ENCODE measurements at places on chromosomes 6 and 20. TPM values are rescaled to one million over a fixed set of nuclear protein-coding genes. Genes with fewer than 3 reads are reported as not detected.

GRCh38 chr20:34522969-34523871 is 7.0 kb downstream of the DYNLRB1 start:
- DNase-seq: peak; percentile 83

DNA sequence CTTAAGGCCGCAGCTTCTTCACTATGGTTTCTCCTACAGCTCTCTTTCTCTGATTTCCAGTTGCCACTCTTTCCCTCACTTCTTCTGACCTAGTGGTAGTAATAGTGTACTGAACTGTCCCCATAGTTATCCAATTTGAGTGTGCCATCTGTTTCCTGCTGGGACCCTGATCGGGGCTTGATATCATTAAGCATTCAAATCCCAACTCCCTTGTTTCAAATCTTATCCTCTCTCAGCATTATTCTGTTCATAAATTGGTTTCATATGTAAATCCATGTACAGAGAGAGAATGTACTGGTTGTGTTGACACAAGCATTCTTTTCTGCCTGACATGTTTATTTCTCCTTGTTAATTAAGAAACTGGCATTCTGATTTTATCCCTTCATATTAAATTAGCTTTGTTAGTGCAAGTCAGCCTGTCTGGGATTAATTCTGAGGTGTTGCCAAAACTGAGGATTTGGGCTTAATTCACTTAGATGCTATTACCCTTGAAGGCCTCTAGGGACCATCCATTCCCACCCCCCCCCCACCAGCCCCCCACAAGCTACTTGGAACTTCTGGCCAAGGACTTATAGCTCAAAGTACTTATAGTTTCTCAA is 84.6 kb upstream of the PROKR2 start:
- no peak for DNase-seq

GRCh38 chr6:51626391-51626790 is 461.0 kb downstream of the PKHD1 start:
- no peak for DNase-seq

DNA sequence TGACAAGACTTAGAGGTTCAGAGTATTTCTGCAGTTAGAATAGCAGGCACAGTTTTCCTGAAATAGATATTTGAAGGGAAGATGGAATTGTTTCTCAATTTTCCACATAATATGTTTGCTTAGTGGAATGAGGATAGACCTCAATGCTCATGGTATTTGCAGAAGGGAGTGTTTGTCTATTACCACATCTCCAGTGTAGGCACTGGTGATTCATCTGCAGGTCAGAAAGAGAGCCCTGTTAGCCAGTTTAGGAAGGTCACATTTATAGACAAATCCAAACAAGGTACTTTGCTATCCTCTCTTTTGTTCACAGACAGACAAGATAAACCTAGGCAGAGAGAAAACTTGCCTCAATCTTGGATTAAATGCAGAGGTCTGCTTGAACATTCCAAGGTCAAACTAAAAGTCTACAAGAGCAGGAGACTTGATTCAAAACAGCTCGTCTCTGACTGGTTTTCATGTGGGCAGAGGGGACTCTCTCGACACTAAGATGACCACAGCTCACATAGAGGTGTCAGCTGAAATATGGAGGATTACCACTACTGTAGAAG is 22.8 kb downstream of the ISM1 start:
- DNase-seq: no peak

SIRPA gene
- 13.0 TPM for total RNA-seq

- no peak for DNase-seq
These were observed 18.5 kb upstream of the PHACTR3 start for GRCh38 chr20:59585714-59586409.

- DNase-seq: no peak
These were observed 9.1 kb upstream of the ECHDC1 start for GRCh38 chr6:127352524-127352923.

GRCh38 chr20:37375227-37375626 is 29.3 kb downstream of the SRC start:
- no peak for DNase-seq

TP53TG5 gene
- not detected for total RNA-seq

DNA sequence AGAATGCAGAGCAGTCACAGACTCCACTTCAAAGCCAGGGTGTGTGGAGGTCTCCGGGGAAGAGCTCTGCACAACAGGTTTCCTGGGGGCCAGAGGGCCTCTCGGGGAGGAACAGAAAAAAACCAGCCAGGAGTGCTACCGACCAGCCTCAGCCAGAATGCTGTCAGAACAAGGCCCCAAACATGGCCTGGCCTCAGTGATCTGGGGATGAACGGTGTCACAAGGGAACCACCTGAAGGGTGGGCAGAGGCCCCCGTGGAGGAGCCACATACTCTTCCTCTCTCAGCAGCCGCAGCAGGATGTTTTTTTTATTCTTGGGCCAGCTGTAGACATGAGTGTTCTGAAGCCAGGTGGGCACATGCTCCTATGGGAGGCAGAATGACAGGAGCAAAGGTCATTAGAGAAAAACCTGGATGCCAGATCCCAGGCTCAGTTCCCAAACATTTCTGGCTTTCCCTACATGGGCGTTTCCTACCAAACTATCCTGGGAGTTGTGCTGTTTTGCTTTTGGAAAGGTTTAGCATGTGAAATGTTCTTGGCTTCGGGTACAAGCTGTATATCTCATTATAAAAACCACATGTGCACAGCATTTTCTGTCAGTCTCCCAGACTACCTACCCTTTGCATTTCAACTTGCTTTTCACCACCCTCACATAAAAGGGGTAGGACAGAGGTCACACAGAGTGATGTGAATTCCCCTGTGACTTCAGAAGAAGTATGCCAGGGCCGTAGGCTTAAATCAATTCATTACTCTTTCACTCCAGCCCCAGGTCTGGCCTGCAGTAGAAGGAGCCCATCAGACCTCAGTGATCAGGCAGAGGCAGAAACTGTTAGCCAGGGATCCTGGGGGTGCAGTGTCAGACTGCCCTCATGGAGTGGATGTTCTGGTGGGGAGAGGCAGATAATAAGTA is 46.2 kb downstream of the TRAF3IP2 start:
- DNase-seq: no peak

DNA sequence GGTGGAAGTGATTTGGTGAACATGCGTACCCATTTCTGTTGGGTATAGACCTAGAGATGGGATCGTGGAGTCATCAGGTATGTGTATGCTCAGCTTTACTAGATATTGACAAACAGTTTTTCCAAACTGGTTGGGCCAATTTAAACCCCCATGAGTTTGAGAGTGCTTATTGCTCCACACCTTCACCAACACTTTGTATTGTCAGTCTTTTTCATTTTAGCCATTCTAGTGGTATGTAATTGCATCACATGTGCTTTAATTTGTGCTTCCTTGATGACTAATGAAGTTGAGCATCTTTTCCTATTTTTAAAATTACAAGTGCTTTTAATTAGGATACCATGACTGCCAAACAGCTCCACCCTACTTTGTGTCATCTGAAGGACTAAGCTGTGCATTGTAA is 158.9 kb upstream of the AKIRIN2 start:
- no peak for DNase-seq

PDYN gene
- not detected for total RNA-seq

GRCh38 chr6:28743271-28743789 is 180.5 kb downstream of the TRIM27 start:
- no peak for DNase-seq

SRMS gene
- not detected for total RNA-seq

DNA sequence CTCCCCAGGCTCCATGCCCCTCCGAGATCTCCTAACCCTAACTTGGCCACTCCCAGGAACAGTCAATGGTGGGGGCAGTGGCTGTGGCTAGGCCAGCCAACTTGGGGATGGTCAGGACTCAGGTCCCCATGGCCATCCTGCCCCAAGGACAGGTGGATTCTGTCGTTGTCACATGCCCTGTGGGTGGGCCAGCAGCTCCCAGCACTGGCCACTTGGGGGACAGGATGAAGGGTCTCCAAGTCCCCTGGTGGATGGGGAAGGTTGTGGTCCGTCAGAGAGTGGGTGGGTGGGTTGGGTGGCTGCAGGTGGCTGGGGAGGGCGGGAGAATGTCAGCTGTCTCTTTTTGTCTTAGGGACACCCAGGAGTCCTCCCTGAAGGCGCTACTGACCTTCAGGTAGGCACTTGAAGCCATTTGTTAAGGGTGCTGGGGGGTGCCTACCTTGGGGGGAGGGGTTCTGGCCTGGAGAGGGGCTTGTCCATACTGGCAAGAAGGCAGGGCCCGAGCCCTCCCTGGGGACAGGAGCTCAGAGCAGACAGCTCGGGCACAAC is 5.5 kb downstream of the COL9A3 start:
- no peak for DNase-seq

CDSN gene
- total RNA-seq: not detected

FILIP1 gene
- 0.10 TPM for total RNA-seq

VSTM2L gene
- total RNA-seq: 14.7 TPM

GRCh38 chr6:36329798-36330291 is 6.8 kb downstream of the BNIP5 start:
- DNase-seq: no peak

- peak; percentile 25 for DNase-seq
These were observed 8.2 kb downstream of the LY86 start for GRCh38 chr6:6596529-6597328.

DNA sequence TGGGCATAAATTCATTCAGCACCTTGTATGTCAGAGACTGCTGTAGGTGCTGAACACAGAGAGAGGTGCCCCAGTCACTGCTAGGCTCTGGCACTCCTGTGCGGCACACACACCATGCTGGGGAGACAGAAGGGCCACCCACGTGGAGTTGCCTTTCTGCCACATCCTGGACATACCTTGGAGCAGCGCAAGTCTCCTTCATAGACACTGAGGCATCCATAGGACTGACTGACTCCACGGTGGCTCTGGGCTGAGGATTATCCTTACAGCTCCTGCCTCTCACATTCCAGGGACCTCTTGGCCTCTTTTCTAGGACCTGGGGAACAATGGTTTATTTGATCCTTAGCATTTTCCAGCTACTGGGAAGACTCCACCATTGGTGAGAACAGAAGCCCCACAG is 26.0 kb upstream of the SLC22A23 start:
- no peak for DNase-seq

TSBP1 gene
- total RNA-seq: not detected

DNA sequence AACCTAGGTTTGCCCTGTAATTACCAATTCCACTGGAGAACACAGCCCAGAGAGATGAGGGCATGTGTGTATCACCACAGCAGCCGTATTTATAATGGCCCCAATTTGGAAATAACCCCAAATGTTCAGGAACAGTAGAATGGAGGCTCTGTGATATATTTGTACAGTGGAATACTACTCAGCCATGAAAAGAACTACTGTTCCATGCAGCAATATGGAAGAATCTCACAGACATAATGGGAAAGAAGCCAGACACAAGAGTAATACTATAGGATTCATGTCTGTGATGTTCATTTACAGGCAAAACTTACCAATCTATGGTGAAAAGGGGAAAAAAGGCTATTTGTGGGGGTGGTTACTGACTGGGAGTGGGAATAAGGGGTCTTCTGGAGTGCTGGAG is 83.7 kb upstream of the TRAF3IP2 start:
- no peak for DNase-seq

SNAP25 gene
- 1.6 TPM for total RNA-seq

OPRM1 gene
- total RNA-seq: not detected

GRCh38 chr6:14079971-14080370 is 37.6 kb upstream of the CD83 start:
- DNase-seq: no peak

DNA sequence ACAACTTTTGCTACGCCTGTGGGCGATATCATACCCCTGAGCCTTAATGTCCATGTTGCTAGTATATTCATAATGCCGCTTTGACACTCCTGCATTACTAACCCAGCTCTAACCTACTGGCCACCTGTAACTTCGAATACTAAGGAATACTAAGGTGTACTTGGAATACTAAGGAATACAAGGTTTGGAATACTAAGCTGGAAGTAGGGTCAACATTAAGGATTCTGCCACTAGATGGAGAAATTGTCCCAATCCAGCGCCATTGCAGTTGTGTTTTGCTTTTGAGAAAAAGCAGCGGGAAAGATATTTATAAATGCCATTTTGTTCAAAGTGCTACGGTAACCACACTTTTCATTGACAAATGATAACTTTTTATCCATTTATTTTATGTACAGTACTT is 10.7 kb downstream of the TBXT start:
- DNase-seq: no peak

- no peak for DNase-seq
These were observed 671.8 kb upstream of the GJE1 start for GRCh38 chr6:141460743-141461484.

- no peak for DNase-seq
These were observed 37.2 kb downstream of the SCML4 start for GRCh38 chr6:107786709-107787588.

DNA sequence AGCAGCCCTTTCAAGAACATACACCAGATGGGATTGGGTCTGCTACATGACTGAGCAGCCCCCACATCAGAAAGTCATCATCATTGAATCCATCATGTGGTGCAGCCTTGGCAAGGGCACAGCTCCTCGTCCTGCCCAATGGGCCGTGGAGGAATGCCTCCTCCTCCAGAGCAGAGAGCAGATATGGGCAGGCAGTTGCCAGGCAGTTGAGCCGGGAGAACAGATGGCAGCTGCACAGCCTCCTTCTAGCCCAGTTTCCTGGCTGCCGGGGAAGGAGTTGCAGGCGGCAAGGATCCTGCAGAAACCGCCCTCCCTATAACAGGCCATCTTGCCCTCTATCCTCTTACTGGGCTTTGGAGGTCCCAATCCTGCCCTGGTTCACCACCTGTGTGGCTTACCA is 11.9 kb upstream of the ZFAND3 start:
- DNase-seq: no peak

- no peak for DNase-seq
These were observed 55.0 kb downstream of the CDKAL1 start for GRCh38 chr6:20589266-20589665.

- no peak for DNase-seq
These were observed 1960.9 kb upstream of the DEFB115 start for GRCh38 chr20:29296256-29297230.

- DNase-seq: no peak
These were observed 80.6 kb upstream of the PAK5 start for GRCh38 chr20:9919271-9920014.

DNA sequence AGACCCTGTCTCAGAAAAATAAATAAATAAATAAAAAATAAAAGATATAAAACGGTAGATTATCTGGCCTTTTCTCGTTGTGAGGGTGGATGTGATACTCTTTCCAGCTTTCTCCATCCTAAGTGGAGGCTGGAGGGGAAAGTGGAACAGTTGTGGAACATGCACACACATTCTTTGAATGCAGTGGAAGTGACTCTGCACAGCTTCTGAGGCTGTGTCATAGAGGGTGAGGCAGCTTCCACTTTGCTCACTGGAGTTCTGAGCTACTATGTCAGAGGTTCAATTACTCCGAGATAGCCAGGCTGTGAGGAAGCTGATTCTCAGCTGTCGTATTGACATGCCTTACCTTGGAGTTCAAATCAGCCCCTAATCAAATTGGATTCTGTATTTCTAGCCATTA is 82.2 kb downstream of the CHMP4B start:
- DNase-seq: no peak

KLC4 gene
- total RNA-seq: 39.0 TPM

- no peak for DNase-seq
These were observed 94.1 kb upstream of the KCNG1 start for GRCh38 chr20:51116765-51117686.

PCSK2 gene
- not detected for total RNA-seq

IPCEF1 gene
- total RNA-seq: 0.31 TPM
